ENCODE measurements at places on chromosomes 5 and 9.

DNA sequence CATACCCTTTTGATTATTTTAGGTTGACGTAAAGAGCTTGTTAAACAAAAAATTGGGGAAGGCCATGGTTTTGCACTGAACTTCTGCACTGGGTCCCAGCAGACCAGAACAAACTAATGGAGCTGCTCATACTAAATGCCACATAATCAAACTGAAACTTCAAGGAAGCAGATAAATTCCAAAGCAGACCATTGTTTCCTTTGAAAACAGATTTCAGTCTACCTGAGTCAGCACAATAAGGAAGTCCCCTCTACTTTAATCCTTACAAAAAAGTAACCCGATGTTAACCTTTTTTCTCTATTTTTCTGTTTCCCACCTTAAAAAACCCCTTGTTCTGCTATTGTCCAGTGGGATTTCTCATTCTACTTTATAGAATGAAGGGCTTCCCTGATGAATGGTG is 39.2 kb downstream of the WDR36 start:
- no peak for DNase-seq

- no peak for DNase-seq
These were observed 120.2 kb upstream of the GRHPR start for GRCh38 chr9:37302277-37302676.

- no peak for DNase-seq
These were observed 180.6 kb downstream of the COMMD10 start for GRCh38 chr5:116265471-116265870.

- DNase-seq, result no peak
These were observed 88.9 kb upstream of the CXCL14 start for GRCh38 chr5:135667673-135668072.

- DNase-seq, result no peak
These were observed 36.9 kb downstream of the TRIP13 start for GRCh38 chr5:929596-929995.

GRCh38 chr9:93268551-93269314 is 84.8 kb downstream of the WNK2 start:
- DNase-seq, result no peak

DNA sequence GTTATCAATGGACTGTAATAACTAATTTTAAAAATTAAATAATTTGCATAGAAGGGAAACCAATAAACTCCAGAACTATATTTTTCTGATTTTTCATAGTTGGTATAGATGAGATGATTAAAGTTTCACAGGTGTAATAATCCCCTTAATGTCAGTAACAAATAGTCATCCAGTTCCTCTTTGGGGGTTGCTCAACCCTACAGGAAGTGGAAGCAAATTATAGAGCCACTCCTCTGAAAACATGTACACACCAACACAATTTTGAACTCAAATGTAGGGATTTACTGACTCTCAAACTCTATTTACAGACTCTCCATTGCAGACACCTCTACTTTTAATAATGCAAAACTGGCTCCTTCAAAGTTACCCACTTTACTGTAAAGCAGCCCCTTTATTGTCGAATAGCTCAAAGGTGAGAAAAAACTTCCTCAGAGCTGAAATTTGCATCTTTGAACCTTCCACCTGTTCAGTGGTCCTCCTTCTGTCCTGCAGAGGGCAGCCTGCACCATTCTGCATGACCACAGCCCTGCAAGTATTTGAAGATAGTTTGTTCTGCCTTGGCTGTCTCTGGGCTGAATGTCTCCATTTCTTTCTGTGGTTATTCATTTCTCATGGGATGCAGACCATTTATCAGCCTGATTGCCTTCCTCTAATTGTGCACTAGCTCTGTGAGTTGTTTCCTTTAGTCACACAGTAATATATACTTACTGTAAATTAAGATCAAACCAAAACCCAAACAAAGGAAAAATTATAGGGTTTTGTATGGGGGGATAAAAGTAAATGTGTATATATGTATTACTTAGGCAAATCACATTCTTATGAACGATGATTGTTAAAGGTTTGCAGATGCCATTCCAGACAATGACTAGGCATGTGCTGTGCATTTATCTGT is 383.2 kb upstream of the SGCD start:
- peak; percentile 61 for DNase-seq

- peak; percentile 58 for DNase-seq
These were observed 56.4 kb upstream of the DAPK1 start for GRCh38 chr9:87441251-87441650.

DNA sequence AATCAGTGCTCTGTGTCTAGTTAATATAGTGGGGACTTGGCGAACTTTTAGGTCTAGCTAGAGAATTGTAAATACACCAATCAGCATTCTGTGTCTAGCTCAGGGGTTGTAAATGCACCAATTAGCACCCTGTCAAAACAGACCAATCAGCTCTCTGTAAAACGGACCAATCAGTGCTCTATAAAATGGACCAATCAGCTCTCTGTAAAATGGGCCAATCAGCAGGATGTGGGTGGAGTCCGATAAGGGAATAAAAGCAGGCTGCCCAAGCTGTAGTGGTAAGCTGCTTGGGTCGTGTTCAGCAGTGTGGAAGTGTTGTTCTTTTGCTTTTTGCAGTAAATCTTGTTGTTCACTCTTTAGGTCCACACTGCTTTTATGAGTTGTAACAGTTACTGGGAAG is 3.6 kb upstream of the OTULINL start:
- DNase-seq, result no peak

DNA sequence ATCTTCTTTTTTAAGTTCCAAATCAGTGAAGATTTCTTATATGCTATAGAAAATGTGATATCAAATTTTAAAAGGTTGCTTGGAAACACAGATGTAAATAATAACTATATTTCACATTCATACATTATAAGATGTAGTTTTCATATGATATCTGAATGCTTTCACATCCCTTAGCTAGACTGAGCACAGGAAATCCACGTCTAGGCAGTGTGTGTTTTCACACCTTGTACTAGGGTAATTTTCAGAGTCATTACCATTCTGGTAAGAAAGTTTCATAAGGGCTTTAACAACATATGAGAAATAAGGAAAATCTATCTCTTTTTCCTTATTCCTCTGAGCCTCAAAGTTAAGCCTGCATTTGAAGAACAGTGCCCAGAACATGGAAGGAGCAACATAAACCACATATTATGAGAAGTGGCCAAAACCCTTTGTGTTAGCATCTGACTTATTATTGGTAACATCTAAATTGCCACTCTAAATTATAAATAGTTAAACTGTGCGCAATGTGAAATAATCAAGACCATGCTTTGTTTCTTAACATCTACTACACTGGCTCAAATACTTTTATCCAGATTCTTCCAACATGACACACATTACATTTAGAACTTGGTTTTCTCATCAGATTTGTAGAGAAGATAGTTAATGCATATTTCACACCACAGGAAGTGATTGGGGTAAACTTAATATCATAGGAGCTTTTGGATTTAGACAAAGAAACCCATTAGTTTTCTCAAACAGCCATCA is 113.3 kb downstream of the PPP2R2B start:
- no peak for DNase-seq

GRCh38 chr5:22465177-22465576 is 388.0 kb downstream of the CDH12 start:
- DNase-seq, result no peak

DNA sequence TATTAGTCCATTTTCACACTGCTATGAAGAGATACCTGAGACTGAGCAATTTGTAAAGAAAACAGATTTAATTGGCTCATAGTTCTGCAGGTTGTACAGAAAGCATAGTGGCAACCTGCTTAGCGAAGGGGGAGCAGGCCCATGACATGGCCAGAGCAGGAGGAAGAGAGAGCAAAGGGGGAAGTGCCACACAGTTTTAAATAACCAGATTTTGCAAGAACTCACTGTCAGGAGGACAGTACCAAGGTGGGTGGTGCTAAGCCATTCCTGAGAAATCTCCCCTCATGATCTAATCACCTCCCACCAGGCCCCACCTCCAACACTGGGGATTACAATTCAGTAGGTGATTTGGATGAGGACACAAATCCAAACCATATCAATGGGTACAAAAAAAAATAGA is 16.8 kb upstream of the PCSK5 start:
- DNase-seq, result no peak

- DNase-seq, result no peak
These were observed 9.6 kb downstream of the CSF2 start for GRCh38 chr5:132083071-132083678.

- DNase-seq, result peak; percentile 86
These were observed 206.6 kb upstream of the RFX3 start for GRCh38 chr9:3732077-3733038.

DNA sequence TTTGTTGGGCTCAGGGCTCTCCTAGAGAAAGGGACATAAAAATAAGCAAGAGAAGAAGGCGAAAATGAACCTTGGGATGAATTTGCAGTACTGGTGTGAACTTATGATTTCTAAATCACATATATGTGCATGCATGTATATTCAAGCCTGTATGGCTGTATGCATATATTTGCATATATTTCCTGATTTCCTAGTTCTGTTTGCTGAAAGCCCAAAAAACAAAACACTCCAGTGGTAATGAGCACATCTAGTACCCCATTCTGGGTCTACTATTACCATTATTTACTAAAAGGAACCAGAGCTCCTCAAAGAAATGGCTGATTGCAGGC is 7.3 kb downstream of the ZFP62 start:
- DNase-seq, result no peak

GRCh38 chr5:142098275-142098674 is 10.3 kb upstream of the NDFIP1 start:
- no peak for DNase-seq

DNA sequence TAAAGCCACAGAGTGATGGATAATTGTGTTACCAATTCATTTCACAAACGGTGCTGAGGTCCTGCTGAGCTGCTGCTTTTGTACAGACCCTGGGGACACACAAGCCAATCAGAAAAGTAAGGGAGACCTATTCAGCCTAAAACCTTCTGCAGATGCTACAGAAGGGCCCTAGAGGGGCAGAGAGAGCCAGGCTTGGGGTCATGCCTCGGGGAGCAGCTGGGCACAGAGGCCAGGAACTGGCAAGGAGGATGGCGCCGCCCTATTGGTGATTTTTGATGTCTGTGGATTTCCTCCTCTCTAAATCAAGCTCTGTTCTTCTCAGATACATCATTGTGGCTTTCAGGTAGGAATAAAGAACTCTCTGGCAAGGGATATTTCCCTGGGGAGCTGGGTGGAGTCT is 181.9 kb downstream of the ZNF462 start:
- DNase-seq, result no peak

DNA sequence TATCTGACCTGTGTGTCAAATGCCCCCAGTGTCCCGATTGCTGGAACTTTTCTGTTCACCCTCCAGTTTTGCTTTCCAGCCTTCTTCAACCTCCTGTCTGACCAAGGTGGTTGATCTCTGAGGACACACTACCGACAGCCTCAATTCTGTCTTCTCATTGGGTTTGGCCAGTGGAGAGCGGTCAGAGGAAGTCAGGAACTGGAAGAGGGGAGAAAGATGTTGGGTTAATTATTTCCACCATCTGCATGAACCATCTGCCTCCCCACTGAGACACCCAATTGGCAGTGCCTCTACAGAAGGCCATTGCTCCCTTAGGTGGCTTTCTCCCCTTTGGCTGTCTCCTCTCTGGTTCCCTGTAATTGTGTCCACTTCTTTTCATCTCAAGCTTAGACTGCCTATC is 154.3 kb upstream of the RAI14 start:
- no peak for DNase-seq

DNA sequence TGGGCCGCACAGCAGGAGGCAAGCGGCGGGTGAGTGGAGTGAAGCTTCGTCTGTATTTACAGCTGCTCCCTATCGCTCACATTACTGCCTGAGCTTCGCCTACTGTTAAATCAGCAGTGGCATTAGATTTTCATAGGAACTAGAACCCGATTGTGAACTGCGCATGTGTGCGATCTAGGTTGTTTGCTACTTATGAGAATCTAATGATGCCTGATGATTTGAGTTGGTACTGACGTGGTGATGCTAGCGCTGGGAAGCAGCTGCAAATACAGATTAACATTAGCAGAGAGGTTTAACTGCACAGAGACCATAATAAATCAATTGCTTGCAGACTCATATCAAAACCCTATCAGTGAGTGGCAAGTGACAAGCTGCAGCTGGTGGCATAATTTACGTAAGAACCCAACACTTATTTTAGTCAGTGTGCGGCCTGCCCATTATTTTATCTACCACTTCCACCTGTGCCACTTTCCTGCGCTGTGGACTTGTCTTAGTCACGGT is 133.4 kb upstream of the CDH9 start:
- DNase-seq, result no peak

DNA sequence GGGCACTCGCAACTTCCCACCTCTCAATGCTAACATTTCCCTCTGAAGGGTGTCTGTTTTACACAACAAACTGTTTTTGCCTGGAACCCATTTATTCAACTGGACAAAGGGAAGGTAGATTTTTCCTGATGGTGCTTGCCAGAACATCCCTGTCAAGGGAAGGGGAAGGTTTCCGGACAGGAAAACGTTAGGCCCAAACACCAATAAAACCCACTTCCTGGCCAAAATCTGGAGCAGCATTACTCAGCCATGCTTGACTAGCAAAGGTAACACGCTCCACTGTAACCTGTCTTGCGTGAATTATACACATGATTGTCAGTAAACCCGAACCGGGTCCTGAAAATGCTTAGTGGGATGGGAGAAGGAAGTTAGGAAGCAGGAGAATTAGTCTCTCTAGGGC is 90.2 kb downstream of the SAXO1 start:
- DNase-seq, result no peak

DNA sequence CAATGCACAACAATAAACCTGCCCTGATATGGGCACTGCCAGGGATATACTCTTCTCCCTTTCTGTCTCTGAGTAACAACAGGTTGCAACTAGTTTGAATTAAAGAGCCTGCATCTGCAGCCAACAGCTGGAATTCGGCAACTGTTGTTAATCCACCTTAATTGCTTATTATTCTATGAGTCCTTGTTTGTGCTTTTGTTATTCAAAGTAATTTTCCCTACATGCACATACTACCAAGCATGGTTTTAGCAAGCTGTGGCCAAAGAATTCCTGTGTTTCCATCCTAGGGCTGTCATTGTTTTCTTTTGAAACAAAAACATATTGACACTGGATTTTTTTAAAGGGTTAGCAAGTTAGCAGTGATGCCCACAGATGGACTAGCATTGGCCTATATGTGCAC is 171.5 kb downstream of the EFNA5 start:
- no peak for DNase-seq

DNA sequence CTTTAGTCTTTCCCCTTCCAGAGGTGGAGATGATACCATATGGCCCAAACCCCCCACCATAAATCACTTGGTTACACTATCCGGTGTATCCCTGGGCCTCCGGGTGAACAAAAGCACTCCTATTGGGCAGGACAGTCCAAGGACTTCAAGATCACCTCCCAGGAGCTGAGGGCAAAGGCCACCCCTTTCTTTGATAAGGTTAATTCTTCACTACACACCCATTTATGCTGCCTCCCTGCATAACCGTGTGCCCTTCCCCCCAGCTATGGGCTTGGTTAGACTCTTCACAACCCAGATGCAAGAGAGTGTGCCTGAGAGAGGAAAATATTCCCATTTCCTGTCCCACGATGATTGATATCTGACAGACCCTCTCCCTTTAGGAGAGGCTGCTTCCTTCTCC is 64.8 kb upstream of the PRRC1 start:
- no peak for DNase-seq

GRCh38 chr9:129513282-129513681 is 107.6 kb downstream of the C9orf50 start:
- no peak for DNase-seq

- peak; percentile 58 for DNase-seq
These were observed 1.4 kb downstream of the ADAMTS2 start for GRCh38 chr5:179343719-179344430.

- DNase-seq, result peak; percentile 80
These were observed 47.7 kb downstream of the FNIP1 start for GRCh38 chr5:131749138-131749537.
